ENCODE measurements at places on chromosomes 5 and 9.

DNA sequence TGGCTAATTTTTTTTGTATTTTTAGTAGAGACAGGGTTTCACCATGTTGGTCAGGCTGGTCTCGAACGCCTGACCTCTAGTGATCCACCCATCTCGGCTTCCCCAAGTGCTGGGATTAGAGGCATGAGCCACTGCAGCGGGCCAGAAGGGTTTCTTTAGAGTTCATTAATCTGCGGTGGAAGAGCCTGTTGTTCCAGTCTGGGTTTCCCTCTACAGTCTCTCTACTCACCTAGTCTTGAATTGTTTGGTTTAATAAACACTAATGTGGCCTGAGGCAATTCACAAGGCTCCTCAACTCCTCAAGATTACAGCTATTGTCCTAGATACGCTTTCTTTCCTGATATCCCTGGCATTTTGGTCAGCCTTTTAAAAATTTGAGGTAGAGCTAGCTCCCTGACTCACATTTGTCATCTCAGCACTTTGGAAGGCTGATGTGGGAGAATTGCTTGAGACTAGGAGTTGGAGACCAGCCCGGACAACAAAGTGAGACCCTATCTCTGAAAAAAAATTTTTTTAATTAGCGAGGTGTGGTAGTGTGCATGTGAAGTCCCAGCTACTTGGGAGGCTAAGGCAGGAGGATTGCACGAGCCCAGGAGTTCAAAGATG, 4.6 kb upstream of the SAR1B start:
- DNase-seq: no peak

GRCh38 chr5:72231991-72232703, 87.9 kb downstream of the MRPS27 start:
- DNase-seq: no peak

DNA sequence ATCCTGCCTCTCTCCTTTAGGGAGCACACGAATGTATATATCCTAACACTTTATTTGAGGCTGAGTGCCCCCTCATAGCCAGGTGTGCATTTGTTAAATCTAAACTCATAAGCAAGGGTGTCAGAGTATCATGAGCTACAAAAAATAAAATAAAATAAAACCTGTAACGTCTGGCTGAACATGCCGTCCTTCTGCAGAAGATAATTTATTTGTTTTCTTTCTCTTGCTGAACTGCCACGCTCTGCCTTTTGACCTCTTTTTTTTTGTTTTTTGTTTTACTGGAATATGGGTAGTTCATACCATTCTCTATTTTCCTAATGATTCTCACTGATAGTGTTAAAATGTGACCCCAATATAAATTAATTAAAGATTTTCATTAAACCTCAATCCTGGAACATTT, 117.7 kb upstream of the MPDZ start:
- no peak for DNase-seq

- DNase-seq: no peak
These were observed 315.5 kb downstream of the SLIT3 start for GRCh38 chr5:168985454-168985853.

GRCh38 chr9:136694163-136694871, 7.1 kb upstream of the AGPAT2 start:
- no peak for DNase-seq

GRCh38 chr9:127388037-127388855, 8.7 kb upstream of the SLC2A8 start:
- DNase-seq: no peak

DNA sequence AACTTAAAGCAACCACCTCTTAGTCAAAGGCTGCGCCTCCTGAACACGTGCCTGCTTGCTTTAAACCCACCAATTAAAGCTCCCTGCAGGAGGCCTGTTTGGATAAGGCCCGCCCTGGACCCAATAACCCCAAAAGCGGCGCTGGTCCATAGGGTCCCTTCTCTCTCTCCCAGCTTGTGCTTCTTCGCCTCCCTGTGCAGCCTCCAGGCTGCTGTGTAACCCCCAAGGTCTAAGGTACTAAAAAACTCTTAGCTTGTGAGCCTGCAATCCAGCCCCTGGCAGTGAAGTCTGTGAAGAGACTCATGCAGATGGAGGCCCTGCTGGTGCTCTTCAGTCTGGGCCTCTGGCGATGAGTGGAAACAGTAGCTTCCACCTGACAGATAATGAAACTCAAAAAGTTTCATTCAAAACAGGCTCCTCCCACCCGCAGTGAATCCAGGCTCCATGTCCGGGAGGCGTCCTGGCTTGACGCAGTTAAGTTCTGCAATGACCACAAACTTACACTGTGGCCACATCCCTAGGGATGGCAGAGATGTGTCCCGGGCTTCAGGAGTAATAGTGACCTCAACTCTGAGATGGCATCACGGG, 97.3 kb downstream of the PRRT1B start:
- DNase-seq: no peak
